ENCODE measurements at places on chromosomes 6 and 20.

DNA sequence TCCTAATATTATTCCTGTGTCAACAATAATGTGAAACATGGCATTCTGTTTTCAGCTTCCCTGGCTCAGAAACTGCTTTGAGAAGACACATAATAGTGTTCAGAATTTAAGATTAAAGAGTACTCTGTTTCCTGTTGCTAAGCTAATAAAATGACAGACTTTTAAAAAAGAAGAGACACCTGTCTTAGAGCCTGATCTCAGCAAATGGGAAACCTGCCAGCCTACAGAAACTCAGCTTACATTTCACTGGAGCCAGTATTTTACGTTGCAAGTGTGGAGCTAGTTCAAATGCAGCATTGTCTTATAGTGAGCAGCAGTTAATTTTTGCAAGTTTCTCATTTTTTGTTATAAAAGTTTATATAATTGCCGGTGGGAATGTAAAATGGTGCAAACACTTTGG, 28.8 kb downstream of the KIZ start:
- DNase-seq: no peak

- DNase-seq: no peak
Measured at GRCh38 chr20:15251171-15251570, 913.8 kb upstream of the FLRT3 start.

GRCh38 chr6:41966214-41966920, 24.8 kb upstream of the CCND3 start:
- DNase-seq: no peak

DNA sequence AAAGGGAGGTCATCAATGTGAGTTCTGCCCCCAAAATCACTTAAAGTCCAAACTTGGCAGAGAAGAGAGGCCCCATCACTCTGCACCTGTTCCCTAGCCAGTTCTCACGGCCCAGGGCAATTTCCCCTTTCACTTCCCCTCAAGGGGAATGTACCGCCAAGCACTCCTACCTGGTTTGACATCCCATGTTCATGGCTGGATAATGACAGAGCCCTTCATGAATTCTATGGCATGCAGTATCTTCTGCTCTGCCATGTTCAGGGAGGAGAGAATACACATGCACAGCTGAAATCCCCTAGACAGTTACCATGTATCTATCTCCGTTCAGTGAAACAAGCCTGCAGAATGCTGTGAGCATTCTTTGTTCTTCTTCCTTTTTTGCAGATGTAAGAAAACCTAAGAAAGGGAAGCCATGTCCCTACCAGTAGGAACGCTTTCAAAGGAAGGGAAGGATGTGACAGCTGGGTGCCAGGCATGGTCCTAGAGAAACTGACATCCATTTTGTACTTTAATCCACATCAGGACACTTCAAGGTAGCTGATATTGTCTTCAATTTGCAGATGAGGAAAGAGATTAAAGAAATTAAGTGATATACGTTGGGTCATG, 79.8 kb upstream of the ARID1B start:
- DNase-seq: no peak

Measured in stimulated activated CD8-positive, alpha-beta memory T cell treated with anti-CD3 and anti-CD28 coated beads, Interleukin-4, amount 100 ng/mL, for 4 hours (primary cell).